ENCODE measurements at places on chromosomes 1 and 21.

- no peak for DNase-seq
These were observed 5.5 kb upstream of the MTMR11 start for GRCh38 chr1:149942207-149942606.

DNA sequence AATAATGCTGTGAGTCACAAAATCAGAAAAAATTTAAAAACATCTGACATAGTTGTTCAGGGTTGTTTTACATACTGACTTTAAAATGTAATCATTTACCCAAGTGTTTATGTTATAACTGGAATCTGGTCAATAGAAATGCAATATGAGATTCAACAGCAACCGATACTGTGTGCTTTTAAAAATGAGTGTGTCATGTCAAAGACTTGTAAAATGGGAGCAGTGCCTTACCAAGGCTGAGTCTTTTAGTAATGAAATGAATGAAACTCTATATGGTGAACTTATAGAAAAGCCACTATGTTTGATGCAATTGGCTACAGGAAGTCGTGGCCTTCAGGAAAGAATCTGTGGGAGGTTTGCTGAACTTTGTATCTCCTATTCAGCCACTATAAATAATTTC lies 570.2 kb downstream of the DPYD start:
- no peak for DNase-seq

GRCh38 chr1:81435175-81435574 lies 365.6 kb upstream of the ADGRL2 start:
- no peak for DNase-seq

DNA sequence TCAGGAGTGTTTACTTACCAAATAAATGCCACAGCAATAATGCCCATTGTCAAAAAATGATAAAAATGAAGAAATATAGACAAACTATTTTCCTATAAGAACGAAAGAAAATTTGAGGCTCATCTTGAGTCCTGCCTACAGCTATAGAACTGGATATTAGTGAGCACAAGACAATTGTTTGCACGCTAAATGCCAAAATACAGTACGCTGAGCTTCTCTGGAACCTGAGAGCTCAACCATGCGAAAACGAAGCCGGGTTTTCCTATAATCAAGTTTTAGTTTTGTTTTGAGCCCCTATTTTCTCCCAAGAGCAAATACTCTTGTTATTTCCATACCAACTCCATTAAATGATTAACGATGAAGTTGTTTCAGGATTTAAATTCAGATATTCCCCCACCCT lies 42.0 kb upstream of the CCSAP start:
- DNase-seq: no peak

DNA sequence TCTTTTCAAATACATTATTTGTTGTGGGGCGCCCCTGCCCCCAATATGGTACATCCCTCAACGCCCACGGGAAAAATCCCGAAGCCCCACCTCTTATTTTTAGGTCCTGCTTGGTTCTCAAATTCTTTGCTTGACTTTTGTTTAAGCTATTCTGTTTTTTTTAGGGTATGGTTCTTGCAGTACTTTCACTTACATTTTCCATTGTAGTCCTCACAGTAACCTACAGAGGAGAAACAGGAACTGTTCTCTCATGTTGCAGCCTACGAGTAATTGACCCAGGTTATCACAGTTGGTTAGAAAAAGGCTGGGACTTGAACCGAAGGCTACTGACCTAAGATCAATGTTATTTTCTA lies 697 bp upstream of the C21orf91 start:
- DNase-seq: no peak

DNA sequence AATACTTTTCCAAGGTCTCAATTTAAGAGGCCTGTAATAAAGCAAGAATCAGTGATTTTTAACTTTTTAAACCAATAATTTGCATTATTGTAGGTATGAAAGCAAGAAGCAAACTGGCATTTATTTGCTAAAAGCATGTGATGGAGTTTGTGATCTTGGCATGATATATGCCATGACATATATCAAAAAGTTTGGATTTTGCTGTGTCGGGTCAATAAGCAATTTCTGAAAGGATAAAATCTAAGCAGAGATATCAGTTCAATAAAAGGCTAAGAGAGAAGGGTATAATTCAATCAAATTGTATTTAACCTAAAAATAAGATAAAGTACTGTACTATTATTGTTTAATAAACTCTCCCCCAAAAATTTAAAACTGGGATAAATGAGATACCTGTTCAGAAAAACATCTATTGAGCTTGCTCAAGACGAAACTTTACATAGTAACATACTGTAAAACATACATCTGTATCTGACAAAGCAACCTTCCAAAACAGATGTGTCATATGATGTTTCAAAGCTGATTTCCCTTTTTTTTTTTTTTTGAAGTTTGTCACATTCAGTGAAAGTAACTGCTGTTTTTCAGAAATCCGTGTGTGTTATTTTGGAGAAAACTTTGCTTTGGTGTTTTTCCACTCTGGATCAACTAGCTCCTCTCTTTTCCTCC lies 74.5 kb downstream of the TGFBR3 start:
- DNase-seq: no peak

DNA sequence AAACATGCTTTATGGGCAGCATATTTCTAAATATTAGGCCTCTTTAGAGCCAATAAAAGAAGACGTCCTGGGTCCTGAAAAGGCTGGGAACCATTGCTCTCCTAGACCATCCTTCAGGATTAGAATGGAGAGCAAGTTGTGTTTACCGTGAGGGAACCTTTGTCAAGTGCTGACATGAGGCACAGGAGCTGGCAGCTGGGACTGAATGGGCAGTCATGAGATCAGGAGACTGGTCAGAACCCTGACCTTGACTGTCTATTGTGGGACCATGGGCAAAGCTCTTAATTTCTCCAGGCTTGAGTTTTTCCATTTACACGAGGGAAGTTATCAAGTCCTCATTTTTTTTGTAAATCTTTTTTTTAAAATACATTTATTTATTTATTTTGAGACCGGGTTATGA lies 5.2 kb downstream of the PFKFB2 start:
- DNase-seq: no peak

DNA sequence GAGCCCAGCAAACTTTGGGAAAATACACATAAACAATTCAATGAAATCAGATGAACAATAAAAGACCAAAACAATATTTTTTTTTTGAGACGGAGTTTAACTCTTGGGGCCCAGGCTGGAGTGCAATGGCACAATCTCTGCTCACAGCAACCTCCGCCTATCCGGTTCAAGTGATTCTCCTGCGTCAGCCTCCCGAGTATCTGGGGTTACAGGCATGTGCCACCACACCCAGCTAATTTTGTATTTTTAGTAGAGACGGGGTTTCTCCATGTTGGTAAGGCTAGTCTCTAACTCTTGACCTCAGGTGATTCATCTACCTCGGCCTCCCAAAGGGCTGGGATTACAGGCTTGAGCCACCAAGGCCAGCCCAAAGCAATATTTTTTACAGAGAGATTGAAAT lies 1588.5 kb downstream of the BRINP3 start:
- DNase-seq: no peak

DNA sequence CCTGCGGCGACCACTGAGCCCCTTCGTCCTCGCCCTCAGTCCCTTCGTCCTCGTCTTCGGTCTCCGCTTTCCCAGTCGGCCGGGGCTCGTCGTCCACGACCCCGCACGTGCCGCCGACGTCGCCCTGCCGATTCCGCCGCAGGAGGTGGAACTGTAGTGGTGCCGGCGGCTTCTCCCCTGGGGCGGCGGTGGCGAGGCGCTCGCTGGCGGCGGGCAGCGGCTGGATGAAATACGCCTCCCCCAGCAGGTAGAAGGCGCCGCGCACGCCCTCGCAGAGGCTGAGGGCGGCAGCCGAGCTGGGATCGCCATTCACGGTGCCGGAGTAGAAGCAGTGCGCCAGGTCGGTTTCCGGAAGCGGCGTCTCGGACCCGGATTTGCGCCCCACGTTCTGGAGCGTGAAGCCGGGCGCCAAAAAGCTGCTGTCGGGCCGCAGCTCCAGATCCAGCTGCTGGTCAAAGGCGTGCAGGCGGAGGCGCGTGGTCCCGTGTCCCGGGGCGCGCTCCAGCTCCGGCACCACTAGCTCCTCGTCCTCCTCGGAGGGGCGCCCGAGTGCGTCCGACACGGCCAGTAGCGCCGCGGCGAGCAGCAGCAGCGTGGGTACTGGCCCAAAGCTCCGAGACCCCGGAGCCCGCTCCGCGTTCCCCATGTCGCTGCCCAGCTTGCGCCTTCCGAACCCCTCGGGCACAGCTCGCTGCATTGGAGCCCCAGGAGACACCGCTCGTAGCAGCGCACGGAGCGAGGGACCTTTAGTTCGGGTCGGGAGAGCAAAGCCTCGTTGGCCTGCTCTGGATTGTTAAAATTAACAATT lies 747 bp downstream of the ADAMTS1 start:
- no peak for DNase-seq

- no peak for DNase-seq
These were observed 100.8 kb upstream of the C1orf174 start for GRCh38 chr1:4000811-4001251.

DNA sequence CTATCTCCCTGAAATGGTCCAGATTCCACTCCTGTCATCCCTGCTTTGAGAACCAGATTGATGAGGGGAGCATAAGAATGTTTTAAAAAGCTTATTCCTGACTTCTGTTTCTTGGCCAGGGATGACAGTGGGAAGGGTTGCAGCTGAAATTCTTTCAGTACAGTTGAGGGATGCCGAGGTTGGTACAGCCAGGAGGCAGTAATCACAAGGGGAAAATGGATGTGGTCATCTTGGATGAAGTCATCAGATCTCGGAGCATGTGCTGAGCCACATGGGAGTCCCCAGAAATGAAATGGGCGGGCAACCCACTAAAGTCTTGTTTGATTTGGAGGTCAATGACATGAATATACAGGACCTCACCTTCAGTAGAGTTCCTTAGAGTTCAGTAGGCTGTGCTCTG lies 18.7 kb upstream of the PLA2G2E start:
- DNase-seq: no peak

DNA sequence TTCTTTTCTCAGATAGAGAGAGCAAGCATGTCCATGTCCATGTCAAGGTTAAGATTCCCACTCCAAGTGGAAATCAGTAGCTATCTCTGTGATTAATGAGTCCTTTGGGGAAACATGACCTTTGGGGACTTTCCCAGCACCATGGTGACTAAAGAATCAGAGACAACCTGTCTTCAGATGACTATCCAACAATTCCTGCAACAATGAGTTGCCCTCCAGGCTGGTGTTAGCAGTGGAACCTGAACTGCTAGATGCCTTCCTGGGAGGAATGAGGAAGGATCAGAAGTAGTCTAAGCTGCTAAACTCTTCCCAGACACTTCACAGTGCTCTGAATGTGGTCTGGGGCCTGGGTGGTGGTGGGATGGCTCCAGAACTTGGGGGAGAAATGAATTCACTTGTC lies 6.5 kb downstream of the S100A9 start:
- DNase-seq: no peak

GRCh38 chr1:156958247-156958714 lies 37.8 kb downstream of the LRRC71 start:
- DNase-seq: no peak

- DNase-seq: no peak
These were observed 35.1 kb upstream of the SEC16B start for GRCh38 chr1:178004926-178005391.

DNA sequence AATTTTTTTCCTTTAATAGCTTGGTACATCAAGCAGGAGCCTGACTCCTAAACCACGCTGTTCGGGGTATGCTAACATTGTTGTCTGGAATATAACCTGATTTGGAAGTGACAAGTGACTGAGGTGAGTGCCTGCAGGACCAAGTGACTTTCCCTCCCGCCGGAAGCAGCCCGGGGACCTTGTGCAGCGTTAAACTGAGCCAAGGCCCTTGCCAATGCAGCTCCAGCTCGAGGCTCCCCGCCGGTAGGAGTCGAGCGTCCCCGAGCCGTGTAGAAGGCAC lies 716 bp upstream of the MTARC1 start:
- DNase-seq: no peak
